ENCODE measurements at places on chromosomes 1 and 21. TPM values are rescaled to one million over a fixed set of nuclear protein-coding genes. Genes with fewer than 3 reads are reported as not detected.

GBP6 gene
- not detected for total RNA-seq

GRCh38 chr1:117780687-117781475, 148.5 kb downstream of the GDAP2 start:
- H3K27me3 ChIP-seq, result no peaks in the 10 kb centered on the region
- no peaks in the 10 kb centered on the region for H3K36me3 ChIP-seq
- H3K27ac ChIP-seq, result no peak overlapping the region
- DNase-seq, result no peak

DNA sequence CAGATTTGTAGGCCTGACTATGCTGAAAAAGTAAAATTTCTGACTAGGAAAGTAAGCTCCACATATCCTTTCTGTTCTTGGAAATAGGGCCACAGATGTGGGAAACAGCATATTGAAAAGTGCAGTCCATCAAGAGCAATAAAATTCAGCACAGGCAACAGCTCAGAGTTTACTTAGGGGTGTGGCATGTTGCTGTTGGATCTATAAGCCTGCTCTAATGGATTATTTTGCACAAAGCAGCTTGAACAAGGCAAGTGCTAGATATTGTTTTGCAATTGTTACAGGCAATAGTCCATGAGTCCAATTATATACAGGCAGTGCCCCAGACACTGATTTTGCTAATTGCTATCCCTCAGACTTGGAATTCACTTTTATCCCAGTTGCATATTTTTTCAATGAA, 289.8 kb upstream of the SNX7 start:
- no peaks in the 10 kb centered on the region for H3K4me1 ChIP-seq
- H3K36me3 ChIP-seq, result no peaks in the 10 kb centered on the region
- no peak for DNase-seq
- H3K27ac ChIP-seq, result no peak overlapping the region

- no peak overlapping the region for H3K4me3 ChIP-seq
- no peak for DNase-seq
- H3K36me3 ChIP-seq, result no peaks in the 10 kb centered on the region
- no peaks in the 10 kb centered on the region for H3K4me1 ChIP-seq
Measured at GRCh38 chr1:91345395-91346005, 59.1 kb downstream of the HFM1 start.

DNA sequence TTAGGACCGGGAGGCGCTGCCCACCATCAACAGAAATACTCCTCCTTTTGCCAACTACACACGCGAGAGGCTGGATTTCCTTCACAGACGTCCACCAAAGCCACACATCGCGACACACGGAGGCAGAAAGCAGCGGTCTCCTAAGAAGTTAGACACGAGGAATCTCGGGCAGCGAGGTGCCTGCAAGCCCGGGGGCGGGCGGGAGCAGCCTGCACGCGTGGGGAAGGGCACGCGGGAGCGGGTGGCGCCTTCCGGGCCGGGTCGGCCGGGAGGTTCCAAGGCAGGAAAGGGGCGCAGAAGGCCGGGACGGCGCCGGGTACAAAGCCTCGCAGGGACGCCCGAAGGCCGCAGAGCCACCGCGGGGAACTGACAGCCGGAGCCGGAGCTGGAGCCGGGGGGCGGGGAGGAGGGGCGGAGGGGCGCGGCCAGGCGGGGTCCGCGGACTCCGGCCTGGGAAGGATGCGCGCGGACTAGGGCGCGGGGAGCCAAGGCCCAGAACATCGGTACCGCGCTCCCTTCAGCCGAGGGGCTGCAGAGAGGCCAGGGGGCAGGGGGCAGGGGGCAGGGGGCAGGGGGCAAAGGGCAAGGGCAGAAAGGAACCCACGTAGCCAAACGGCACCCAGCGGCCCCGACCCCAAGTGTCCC, 722 bp downstream of the NPHP4 start:
- H3K27ac ChIP-seq, result peak overlapping the region; percentile 66
- H3K36me3 ChIP-seq, result peaks cover 3% of the 10 kb centered on the region
- H3K27me3 ChIP-seq, result no peaks in the 10 kb centered on the region
- peak overlapping the region; percentile 94 for H3K4me3 ChIP-seq

DNA sequence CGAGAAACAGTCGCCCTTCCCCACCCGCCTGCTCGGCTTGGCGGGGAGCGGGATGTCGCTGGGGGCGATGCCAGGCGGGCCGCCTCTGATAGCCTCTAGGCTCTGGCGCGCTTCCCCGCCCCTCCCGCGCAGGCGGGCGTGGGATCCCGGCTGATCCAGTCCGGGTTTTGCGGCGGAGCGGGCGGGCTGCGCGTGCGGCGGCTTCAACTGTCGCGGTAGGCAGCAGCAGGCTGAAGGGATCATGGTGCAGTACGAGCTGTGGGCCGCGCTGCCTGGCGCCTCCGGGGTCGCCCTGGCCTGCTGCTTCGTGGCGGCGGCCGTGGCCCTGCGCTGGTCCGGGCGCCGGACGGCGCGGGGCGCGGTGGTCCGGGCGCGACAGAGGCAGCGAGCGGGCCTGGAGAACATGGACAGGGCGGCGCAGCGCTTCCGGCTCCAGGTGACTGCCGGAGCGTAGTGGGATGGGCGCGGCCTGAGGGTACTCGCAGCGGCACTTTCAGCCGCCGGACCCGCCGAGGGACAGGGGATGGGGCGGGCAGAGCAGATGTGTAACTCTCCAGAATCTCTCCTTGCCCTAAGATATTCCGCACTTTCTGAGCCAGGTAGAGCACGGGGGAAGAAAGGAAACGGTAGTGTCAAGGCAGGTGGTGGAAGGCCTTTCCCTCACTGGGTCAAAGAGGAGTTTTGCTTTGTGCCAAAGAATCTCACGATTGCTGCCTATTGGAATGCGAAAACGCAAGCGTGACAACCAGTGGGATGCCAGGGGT, at the start of gene FAAH:
FAAH (plus strand) TSS at position 210 of the 764 bp plus-strand sequence; CDS start at position 242, 32 bp downstream.
- H3K27ac ChIP-seq, result no peak within 1 kb of the TSS
- no peaks in the 10 kb centered on the region for H3K36me3 ChIP-seq
- H3K4me3 ChIP-seq, result no peak within 1 kb of the TSS
- no peaks in the 10 kb centered on the region for H3K4me1 ChIP-seq
- no peaks in the 10 kb centered on the region for H3K27me3 ChIP-seq
- DNase-seq, result no peak

- no peak overlapping the region for H3K27ac ChIP-seq
- peaks cover 8% of the 10 kb centered on the region for H3K27me3 ChIP-seq
- no peaks in the 10 kb centered on the region for H3K4me1 ChIP-seq
- no peaks in the 10 kb centered on the region for H3K36me3 ChIP-seq
- no peak for DNase-seq
Measured at GRCh38 chr1:172950528-172950927, 100.2 kb downstream of the TNFSF18 start.

- no peaks in the 10 kb centered on the region for H3K36me3 ChIP-seq
- no peaks in the 10 kb centered on the region for H3K4me1 ChIP-seq
- no peak overlapping the region for H3K27ac ChIP-seq
- H3K4me3 ChIP-seq, result no peak overlapping the region
- no peak for DNase-seq
Measured at GRCh38 chr1:33294071-33295010, 26.6 kb downstream of the A3GALT2 start.

DNA sequence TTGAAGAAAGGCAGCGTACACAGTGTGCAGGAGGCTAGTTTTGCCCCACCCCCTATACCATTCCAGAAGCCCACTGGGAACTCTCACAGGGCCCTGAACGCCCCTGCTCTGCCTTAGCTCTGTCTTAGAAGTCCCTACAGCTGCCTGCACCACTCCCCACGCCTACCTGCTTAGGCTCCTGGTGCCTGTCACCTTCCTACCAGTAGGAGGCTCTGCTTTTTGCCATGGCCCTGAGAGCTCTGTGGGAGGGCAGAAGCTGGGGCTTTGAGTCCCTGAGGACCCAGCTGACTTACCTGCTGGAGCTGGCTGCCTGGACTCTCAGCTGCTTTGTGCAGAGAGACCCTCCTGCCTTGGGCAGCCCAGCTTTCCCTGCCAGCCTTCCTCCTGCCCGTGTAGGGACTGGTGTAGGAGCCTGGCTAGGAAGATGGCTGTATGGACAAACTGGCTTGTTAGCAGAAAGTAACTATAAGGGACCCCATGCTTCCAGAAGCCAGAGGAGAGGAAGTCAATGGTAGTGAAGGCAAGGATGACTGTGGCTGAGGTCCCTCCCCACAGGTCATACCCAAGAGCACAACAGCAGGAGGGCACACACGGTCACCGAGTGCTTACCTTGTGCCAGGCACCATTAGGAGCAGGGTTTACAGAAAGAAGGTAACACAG, 9.8 kb upstream of the CELSR2 start:
- H3K4me1 ChIP-seq, result no peaks in the 10 kb centered on the region
- no peak overlapping the region for H3K27ac ChIP-seq
- DNase-seq, result no peak
- H3K36me3 ChIP-seq, result peaks cover 30% of the 10 kb centered on the region
- H3K27me3 ChIP-seq, result no peaks in the 10 kb centered on the region
- H3K4me3 ChIP-seq, result no peak overlapping the region

- no peak for DNase-seq
- peaks cover 11% of the 10 kb centered on the region for H3K4me1 ChIP-seq
- no peaks in the 10 kb centered on the region for H3K27me3 ChIP-seq
- no peaks in the 10 kb centered on the region for H3K36me3 ChIP-seq
Measured at GRCh38 chr1:27142464-27142863, 12.5 kb downstream of the SLC9A1 start.

DNA sequence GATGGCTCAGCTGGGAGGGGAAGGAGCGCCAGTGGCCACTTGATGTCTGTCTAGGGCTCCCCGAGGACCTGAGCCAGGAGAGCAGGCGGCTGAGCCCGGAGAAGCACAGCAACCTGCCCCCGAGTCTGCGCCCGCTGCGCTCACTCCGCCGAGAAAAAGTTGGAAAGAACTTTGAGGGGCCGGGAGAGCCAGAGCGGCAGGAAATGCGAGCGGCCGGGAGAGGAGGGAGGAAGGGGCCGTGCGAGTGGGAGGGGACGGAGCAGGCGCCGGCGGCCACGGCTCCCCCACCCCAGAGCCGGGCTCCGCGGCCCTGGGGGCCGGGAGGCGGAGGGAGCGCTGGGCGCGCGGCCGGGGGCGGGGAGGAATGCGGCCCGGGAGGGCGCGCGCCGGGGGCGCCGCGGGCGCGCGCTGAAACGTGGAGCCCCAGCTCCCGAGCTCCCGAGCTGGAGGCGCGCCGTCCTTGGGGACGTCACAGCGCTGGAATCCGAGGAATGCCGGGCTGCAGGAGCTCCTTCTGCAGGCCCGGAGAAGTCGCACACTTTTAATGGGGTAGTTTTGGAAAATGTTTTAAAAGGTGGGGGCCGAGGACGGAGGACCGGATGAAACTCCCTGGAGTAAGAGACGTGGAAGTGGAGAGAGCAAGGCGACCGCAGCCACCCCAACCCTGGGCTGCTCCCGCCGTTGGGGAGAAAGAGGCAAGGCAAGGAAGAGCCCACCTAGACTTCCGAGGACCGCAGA, at the start of gene PTPN14:
PTPN14 (minus strand) TSS at position 167 of the 738 bp plus-strand sequence. CDS start 86,799 bp downstream, outside the sequence.
- H3K4me3 ChIP-seq, result no peak within 1 kb of the TSS
- no peaks in the 10 kb centered on the region for H3K4me1 ChIP-seq
- H3K27me3 ChIP-seq, result peaks cover 3% of the 10 kb centered on the region
- no peaks in the 10 kb centered on the region for H3K36me3 ChIP-seq

GRCh38 chr1:35287807-35288640, 19.5 kb downstream of the ZMYM4 start:
- DNase-seq, result no peak
- no peaks in the 10 kb centered on the region for H3K36me3 ChIP-seq
- H3K4me1 ChIP-seq, result no peaks in the 10 kb centered on the region
- H3K4me3 ChIP-seq, result no peak overlapping the region
